Hepatocyte (in vitro differentiated cells): ENCODE measurements at places on chromosomes 12 and 14. TPM values are rescaled to one million over a fixed set of nuclear protein-coding genes. Genes with fewer than 3 reads are reported as not detected.

NPAS3 gene
- 0.64 and 1.1 TPM in 2 replicates for total RNA-seq

TRIM9 gene
- 0.10 and 0.76 TPM in 2 replicates for total RNA-seq

BCL11B gene
- total RNA-seq = 1.8 and 3.2 TPM in 2 replicates

MYF5 gene
- not detected in 2 replicates for total RNA-seq

ASIC1 gene
- total RNA-seq = 2.4 and 3.1 TPM in 2 replicates

TEX52 gene
- total RNA-seq = not detected in 2 replicates

PIWIL1 gene
- not detected in 2 replicates for total RNA-seq

ACSS3 gene
- 18.8 and 31.4 TPM in 2 replicates for total RNA-seq

EPYC gene
- total RNA-seq = 0.27 and 0.92 TPM in 2 replicates

- DNase-seq = no peak
Measured at GRCh38 chr14:53022593-53022992, 71.7 kb upstream of the FERMT2 start.

- no peak for DNase-seq
Measured at GRCh38 chr14:70832561-70833305, 23.4 kb upstream of the MAP3K9 start.

- no peak for DNase-seq
Measured at GRCh38 chr14:97198813-97199212, 401.6 kb downstream of the VRK1 start.

DNA sequence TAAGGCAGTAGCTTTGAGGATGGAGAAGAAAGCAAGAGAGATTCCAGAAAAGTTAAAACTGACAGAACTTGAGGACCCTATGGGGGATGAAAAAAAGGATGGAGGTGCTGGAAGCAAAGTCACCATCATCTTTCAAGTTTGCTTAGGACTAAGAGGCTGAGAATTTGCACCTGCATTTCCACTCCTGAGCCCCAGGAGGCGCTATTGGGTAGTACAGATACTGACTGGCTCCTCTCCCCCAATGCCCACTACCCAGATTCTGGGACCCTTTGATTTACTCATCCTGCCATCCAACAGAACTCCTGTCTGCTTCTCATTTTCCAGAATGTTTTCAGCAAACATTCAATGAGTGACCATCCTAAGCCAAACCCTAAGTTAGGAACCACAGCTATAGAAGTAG, 34.0 kb upstream of the CMKLR1 start:
- no peak for DNase-seq

- no peak for DNase-seq
Measured at GRCh38 chr12:29559198-29559597, 61.7 kb upstream of the OVCH1 start.

DNA sequence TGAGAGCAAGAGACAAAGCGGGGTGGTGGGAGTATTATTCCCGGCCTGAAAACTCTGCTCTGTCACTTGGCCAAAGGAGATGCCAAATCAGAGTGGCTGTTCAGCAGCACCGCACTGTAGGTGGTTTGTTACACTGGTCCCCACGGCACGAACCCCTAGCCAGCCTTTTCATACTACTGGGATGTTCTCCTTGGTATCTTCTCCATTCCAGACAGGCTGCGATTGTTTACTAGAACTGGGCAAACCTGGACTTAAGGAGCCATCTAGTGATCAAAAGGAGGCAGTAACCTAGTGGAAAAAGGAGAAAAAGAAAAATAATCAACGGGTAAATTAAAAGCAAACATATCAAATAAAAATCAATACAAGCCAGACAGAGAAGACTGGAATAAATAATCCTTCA, 58.9 kb upstream of the TMTC2 start:
- peak; percentile 33 for DNase-seq

- DNase-seq = no peak
Measured at GRCh38 chr12:93358821-93359220, 18.9 kb upstream of the NUDT4 start.

GRCh38 chr12:45591635-45592034, 137.9 kb upstream of the ARID2 start:
- no peak for DNase-seq

DNA sequence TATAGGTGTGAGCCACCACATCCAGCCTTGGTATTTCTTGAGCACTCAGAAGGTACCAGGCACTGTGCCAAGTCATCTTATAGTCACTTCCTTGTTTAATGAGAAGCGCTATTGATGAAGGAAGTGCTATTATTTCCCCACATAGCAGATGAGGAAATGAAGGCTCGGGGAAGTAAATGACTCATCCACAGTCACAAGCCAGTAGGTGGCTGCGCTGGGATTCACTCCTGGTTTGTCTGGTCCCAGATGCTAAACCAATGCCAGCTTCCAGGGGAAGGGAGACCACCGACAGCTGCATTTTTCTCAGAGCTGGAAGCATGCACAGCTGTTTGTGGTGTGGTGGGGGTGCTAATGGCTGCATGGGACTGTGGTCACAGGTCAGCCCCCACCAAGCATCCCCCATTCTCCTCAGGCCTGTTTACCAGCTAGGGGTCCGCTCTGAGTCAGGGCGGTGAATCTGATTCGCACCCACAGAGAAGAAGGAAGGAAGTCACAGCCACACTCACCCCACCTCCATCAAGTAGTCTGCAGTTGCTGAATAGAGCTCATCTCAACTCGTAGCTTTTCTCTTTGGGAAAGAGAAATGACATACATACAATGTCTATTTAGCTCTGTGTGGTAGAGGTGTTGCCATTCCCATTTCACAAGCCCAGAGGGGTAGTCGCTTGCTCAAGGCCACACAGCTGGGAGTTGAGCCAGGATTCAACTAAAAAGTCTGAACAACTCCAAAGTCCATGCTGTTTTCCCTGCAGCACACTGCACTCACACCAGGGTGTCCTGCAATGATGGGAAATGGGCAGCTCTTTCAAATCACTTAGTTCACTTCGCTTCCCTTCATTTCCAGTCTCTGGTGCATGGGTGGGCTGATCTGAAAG, 6.3 kb upstream of the LTBP2 start:
- no peak for DNase-seq

DNA sequence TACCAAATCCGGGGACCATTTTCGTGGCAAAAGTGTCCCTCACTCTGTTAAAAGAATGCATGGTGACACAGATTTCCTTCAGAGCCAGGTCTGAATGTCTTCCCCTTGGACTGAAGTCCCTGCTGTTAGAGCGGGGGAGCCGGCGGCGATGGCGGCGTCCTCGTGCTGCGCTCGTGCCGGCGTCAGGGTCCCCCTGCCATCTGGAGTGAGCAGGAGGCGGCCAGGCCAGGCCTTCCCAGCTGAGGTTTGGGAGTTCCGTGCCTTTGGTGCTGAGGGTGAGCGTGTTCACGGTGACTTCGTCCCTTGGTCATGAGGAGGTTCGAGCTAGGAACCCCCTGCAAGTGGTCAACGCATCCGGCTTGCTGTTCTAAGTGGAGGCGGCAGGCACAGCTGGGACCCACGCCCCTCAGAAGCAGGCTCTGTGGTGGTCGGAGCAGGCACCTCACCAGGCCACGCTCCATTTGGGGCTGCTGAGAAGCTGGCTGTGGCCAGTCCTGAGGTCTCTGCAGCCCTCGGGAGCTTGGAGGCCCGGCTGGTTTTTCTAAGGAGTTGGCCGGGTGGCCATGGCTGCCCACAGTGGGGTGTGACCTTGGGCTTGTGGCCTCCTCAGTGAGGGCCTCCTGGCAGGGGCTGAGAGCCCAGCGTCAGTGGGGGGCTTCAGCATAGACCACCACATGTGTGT, 9.5 kb downstream of the ZFYVE21 start:
- DNase-seq = no peak

- no peak for DNase-seq
Measured at GRCh38 chr12:71041476-71041875, 116.3 kb downstream of the TSPAN8 start.

GRCh38 chr12:125996443-125996842, 931.2 kb downstream of the AACS start:
- DNase-seq = no peak

DNA sequence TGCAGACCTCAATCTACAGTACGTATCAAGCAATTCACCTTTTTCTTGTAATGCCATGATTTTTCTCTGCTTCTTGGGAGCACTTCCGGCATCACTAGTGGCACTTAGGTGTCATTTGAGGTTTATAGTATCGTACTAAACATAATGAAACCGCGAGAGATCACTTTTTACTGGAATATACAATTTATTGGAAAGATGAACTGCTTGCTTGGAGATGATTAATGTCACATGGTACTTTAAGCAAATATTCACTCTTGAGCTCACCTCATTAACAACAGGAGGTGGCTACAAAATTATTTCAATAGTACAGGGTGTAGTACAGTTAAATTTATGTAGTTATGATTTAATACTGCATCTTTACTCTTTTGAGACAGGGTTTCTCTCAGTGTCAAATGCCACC, 11.5 kb downstream of the FUT8 start:
- DNase-seq = no peak

DNA sequence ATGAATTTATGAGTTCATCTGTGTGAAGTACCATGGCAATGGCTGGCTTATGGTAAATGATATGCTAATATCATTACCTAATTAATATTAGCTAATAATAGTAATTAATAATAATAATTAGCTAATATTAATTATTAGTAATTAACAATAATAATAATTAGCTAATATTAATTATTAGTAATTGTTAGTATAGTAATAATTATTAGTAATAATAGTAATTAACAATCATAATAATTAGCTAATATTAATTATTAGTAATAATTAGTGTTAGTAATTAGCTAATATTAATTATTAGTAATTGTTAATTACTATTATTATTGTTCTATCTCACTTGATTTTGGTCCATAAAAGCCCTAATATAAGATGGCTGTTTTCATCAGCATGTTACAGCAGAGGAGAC, 19.8 kb downstream of the RERG start:
- no peak for DNase-seq

- DNase-seq = no peak
Measured at GRCh38 chr14:89139404-89140247, 277.4 kb downstream of the FOXN3 start.

- DNase-seq = no peak
Measured at GRCh38 chr14:68474741-68475140, 318.1 kb downstream of the ZFP36L1 start.

DNA sequence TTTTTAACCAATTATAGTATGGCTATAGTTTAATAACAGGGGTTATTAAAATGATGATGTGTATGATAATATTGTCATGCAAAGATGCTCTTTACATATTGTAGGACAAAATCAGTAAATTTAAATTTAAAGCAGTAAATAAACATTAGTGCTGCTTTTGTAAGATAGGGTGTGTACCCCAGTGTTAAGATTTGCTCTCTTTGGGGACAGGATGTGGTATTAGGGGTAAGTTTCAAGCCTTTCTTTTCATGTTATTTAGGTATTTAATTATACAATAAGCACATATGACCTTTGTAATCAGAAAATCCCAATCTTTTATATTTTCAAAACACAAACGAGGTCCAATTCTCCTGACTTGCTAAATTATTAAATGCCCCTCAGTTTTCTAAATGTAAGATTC, 39.7 kb upstream of the RPH3A start:
- DNase-seq = no peak
